HT-29 (cell line): ENCODE measurements at places on chromosomes 5 and 9.

DNA sequence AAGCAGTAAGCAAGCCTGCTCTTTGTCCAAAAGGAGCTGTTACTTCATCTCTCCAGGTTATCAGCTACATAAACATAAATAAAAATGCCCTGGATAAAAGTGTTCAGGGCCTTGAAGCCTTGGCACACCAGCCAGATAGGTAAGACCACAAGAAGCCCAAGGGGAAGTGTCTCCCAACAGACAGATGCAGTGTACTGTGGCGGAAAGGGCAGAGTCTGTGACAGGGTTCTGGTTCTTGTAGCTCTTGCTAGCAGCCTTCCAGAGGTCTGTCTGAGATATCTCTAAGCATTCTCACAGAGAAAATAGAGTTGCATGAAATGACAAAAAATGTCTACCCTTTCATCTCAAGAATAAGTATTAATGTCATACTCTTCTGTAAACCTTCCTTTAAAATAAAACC, 30.1 kb downstream of the ISOC1 start:
- no peak for DNase-seq

GRCh38 chr5:76736679-76737556, 21.0 kb downstream of the F2R start:
- no peak for DNase-seq

- peak; percentile 70 for DNase-seq
Observed at GRCh38 chr5:95644351-95645042, 2.1 kb upstream of the RFESD start.

DNA sequence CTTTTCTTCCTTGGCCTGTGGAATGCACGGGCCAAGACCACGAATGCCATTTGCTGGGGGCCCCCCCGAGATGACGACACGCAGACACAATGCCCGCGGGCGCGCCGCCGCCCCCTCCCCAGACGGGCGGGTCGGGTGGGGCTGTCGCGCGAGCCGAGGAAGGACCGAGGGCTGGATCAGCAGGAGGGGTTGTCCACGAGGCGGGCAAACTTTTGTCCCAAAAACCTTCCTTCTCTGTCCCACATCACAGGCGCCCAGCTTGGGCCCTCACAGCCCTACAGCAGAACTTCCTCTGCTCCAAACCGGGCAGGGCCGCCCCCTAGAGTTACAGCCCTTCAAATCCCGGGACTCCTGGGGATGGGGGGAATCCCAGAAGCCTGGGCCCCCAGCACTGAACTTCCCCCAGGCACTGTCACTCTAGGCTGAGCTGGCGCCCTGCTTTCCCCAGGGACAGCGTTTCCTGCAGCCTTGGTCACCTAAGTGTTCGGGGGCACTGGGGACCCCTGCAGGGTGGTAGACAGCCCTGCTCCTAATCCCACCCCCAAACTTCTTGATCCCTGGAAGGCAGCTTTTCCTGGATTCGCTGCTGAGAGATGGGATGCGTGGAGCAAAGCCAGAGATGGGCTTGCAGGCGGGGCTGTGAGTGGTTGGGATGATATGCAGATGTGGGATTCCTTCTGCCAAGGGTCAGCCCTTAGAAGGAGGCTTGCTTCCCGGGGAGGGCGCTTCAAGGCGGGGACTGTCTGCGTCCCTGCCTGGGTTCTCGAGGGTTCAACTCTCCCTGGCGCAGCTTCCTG, 980 bp downstream of the COL5A1 start:
- no peak for DNase-seq

DNA sequence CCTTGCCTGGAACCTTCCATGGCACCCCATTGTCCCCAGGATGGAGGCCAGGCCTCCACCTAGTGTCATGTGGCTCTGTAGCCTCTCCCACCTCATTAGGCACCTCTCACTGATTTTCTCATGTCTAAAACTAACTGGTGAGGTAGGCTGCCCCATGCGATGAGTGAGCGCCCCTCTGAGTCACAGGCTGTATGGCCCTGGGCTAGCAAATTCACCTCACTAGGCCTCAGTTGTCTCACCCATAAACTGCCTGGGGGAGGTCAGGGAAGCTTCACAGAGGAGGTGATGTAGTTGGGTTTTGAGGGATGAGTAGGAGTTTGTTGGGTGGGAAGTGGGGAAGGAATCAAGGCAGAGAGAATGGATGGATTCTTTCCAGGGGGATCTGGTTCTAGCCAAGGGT, 8.8 kb downstream of the RXRA start:
- no peak for DNase-seq
